Bronchial epithelial cell (primary cell): ENCODE measurements at places on chromosomes 16 and 17.

DNA sequence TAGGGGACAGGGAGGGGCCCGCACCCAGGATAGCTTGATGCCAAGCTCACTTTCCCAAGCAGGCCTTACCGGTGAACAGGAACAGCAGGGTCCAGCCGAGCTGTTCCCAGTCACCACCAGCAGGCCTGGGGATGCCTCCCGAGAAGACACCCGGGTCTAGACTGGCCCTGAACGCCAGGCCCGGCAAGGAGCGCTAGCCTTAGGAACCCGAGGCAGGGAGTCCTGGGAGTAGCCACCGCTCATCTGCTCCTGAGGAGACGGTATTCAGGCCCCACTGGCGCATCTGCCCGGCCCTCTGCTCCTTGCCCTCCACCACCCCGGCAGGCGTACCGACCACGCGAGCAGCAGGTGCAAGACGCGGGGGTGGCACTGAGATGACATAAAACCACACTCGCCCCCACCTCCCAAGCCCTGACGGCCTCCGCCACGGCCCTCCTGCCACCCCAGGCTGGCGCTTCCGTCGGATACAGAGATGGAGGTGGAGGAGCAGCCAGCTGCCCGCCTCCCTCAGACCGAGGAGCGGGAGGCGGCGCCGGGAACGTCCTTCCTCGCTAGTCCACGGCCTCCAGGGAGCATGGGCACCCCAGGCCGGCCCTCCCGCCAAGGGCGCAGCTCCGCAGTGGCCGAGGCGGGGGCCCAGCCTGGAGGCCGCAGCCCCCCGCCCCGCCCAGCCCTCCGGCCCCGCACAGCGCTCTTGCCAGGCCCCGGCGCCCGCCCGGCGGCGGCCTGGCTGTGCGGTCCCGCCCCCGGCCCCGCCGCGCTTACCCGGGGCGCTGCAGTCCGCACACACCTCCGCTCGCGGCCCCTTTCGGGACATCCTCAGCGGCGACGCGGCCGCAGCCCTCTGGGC, 661 bp downstream of the GIT1 start:
- no peak for DNase-seq

DNA sequence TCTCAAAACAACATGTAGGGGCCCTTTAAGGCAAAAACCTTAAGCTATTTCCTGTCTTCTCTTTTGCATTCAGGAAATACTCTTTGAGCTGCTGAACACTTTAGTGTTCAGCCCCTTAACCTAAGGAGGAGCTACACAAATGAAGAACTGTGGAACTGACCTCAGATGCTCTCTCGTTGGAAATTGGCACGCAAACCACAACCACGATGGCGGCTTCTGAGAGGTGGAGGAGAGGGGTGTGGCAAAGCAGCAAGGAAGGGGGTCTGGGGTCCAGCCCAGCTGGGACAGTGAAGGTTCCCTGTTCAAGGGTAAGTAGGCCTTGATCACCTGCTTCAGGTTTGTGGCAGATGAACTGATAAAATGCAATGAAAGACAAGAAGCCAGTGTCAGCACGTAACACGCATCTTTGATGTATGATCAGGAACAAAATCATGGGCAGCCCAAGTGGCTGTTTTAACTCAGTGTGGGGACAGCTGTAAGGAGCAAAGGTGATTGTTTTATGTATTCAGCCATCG, 291.6 kb upstream of the TNRC6C start:
- no peak for DNase-seq

DNA sequence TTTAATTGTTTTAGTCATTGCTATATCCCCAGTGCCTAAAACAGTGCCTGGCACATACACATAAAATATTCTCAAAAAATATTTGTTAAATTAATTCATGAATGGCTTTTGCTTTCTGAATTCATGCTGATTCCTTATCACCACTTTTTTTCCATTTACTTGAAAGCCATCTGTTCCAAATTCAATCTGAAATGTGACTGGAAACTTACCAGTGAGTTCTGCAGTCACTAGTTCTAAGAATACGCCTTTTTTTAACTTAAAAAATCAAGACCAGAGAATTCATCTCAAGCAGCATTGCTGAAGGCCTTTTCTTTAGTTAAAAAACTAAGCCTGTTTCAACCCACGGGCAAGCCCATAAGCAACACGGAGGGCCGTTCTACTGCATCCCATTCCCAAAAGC, 114.0 kb upstream of the ERCC4 start:
- DNase-seq: no peak

GRCh38 chr16:51989637-51990230, 557.2 kb downstream of the TOX3 start:
- DNase-seq: peak; percentile 77

DNA sequence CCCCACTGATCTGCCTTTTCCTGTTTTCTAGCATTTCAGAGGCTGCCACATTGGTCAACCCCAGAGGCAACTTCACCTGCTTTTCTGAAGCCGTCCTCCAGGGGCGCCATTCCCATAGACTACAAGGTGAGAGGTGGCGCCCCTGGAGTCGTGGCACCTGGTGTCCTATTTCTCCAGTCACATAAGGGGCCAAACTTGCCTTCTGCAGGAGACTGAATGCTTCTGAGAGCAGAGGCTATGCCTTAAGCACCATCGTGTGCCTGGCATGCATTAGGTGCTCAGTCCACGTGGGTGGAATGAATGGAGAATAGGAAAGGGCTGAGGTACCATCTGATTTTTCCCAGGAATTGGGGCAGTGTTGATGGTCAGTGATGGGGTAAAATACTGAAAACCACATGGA, 164.8 kb downstream of the HAPSTR1 start:
- no peak for DNase-seq

DNA sequence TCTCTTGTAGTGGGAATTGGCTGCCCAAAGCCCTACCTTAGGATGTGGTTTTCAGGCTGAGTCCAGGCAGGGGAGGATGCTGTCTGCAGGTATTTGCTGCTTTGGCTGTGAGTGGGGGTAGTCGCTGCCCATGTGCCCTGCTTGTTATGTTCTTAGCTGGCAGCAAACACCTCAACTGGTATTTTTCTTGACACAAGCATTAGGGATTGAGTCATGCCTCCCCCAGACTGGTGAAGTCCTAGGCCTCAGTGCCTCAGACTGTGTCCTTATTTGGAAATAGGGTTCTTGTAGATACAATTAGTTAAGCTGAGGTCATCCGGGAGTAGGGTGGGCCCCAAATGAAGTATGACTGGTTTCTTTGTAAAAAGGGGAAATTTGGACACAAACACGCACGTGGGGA, 808.3 kb upstream of the EEF2KMT start:
- DNase-seq: peak; percentile 57

GRCh38 chr17:72603420-72604242, 482.8 kb downstream of the SOX9 start:
- DNase-seq: no peak

GRCh38 chr17:44214896-44215295, 4.6 kb downstream of the UBTF start:
- DNase-seq: no peak

DNA sequence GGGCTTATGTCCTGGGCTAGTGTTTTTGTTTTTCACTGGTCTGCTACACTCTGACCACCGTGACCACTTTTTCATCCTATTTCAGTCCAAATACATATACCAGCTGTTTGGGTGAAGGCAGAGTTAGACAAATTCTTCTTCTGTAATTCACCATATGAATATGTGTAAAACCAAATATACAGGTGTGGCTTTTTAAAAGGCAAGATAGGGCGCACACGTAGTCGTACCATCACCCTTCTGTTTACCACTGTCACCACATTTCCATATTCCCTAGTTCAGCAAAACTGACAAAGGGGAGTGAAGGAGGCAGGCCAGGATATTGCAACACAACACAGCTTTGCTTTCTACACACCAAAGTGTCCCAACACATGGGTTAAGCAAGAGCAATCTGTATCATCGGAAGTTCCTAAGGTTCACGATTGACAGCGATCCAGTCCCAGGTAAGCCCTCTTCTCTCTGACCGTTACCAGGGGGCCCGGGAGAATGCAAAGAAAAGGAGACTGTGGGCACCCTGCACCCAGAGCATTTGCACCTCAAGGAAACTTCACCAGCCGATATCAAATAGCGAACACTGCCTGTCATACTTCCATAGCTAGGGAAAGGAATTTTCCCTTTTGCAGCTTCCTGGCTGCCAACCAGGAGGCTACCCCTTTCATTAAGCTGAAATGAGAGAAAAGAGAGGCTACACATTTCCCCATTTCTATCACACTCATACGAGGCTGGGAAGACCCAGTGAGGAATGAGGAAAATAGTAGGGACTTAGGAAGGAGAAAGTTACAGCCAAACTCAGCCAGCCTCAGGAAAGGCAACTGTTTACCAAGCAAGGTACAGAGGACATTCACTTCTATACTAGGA, 23.1 kb downstream of the CREBBP start:
- peak; percentile 86 for DNase-seq

DNA sequence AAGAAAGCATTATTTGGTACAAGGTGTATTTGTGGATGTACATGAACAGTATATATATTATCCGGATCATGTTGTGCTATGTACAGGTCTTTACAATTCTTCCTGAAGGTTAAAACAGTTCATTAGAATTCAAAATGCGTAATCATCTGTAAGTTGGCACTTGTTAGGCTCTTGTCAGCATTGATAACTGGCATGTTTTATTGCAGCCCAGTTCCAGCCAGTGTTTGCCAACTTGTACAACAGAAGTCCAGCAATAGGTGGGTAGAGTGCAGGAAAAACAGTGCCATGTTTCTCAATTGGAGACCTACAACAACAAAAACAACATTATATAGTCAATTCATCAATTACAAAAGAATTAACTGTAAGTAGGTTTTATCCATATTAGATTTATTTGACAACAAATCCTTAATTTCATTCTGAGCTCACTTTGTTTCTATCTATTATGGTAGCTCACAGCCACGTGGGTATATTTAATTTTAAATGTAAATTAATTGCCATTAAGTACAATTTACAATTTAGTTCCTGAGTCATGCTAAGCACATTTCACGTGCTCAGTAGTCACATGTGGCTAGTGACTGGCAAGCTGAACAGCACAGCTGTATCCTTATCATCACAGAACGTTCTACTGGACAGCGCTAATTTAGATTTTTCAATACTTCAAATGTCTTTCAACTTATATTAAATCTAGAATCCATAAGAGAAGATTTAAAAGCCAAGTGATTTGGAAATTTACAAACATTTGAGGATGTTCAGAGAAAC, 8.6 kb upstream of the ANKFY1 start:
- no peak for DNase-seq

DNA sequence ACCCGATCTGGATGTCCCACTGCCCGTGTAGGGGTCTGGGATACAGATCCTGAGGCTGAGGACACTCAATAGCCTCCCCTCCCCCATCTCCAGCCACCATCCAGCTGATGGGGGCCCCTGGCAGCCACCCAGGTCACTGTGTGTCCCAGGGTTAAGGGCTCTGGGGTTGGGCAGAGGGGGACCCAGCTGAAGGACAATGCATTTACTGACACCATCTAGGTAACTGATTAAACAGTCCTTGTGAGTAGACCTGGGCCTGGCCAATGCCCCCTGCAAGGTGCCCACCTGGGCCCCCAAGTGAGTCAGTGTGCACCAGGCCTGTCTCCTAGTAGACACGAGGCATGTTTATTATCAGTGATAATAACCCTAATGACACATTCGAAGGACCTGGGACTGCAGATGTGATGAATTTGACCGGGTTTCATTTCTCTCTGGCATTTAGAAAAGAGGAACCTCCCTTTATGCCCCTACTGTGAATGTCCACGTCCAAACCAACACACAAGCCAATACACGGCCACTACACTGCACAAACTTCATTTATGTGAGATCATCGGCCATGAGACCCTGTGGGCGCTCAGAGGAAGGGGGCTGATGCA, 261.9 kb upstream of the FOXF1 start:
- no peak for DNase-seq

DNA sequence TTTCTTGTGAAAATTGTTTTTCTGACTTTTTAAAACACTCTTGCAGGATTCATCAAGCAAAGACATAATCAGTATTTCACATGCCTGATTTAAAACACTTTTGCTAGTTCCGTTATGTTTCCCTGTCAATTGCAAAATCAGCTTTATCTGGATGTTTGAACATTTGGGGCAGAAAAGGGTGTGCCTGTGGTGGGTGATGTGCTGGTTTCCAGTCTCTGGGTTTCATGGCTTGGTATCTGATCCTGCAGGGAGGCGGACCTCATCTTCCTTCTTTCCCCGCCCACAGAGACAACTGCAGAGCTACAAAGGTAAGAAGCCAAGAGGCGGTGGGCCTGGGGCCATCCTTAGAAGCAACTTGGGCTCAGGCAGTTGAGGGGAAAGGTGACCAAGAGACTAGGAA, 41.8 kb downstream of the NLRC5 start:
- no peak for DNase-seq

DNA sequence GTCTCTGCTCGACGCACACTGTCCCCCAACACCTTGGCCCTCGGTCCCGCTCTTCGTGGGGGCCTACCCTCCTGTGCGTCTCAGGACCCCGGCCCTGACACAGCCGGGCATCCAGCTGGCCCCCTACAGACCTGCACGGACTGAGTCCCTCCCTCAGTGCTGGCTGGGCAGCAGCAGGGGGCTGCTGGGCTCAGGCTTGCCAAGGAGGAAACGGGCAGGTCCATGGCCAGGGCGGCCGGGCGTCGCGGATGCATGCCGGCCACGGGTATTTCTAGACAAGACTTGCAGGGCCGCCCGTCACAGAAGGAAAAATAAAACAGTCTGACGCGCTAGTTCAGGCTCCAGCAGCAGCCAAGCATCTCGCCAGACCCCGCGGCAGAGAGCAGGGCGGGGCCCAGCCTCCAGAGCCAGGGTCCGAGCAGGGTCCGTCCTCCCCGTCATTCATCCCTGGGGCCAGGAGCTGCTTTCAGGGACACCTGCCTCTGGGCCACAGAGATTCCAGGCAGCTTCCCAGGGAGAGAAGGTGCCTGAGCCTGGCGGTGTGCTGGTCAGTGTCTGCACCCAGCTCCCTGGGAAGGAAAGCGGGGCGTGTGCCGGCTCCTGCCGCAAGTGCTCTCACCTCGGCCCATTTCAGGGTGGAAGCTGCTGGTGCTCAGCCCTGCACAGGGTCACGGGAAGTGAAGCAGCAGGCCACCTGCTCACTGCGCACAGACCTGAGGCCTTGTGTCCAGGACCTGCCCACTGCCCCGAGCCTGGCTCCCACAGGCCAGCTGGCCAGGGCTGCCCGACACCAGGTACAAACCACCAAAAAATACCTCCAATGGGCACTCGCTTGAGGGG, 7.2 kb upstream of the PVALEF start:
- DNase-seq: no peak

DNA sequence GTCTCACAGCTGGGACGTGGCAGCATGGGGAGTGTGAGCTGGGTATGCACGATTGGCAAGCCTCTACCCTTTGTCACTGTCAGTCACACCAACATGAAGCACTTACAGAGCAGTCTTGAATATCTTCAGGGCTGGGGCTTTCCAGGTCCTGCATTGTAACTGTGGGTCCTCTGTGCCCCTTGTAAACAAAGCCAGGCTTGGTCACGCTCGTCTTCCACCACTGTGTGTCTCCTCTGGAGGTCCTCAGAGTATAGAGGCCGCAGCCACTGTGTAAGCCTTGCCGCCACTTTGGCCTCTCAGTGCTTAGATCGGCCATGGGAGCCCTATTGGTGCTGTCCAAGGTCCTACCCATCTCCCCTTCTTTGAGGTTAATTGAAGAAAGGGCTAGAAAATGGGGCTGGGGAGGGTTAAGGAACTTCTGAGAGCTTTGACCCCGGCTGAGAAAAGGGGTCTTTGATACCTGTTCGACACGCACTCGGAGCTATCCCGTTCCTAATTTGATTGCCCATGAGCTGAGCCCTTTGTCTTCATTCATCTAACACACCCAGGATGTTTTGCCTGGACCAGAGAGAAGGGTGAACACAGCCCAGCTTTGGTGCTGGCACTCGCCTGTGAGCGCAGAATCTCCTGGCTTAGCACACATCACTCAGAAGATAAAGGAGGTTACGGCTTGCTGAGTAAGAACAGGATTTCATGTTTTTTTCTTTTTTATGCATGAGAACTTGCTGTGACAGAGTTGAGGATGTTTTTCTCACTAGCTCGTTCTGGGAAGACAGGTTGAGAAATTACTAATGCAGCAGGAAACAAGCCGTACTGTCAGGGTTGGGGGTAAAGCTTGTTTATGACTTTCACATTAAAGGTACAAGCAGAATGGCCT, 267.9 kb downstream of the CPPED1 start:
- no peak for DNase-seq
